ENCODE measurements at places on chromosomes 6 and 20.
A peak's percentile ranks its signal among the peaks of the same experiment; 100 is the strongest.

- no peak overlapping the region for H3K27ac ChIP-seq
- no peak overlapping the region for H3K4me3 ChIP-seq
- no peak for DNase-seq
- no peaks in the 10 kb centered on the region for H3K36me3 ChIP-seq
- H3K4me1 ChIP-seq: peaks cover 17% of the 10 kb centered on the region
Measured at GRCh38 chr6:169527306-169527705, 174.5 kb downstream of the WDR27 start.

- no peaks in the 10 kb centered on the region for H3K27me3 ChIP-seq
- H3K27ac ChIP-seq: peak overlapping the region; percentile 100
- peak; percentile 38 for DNase-seq
- H3K4me3 ChIP-seq: peak overlapping the region; percentile 94
- H3K4me1 ChIP-seq: peaks cover 63% of the 10 kb centered on the region
Measured at GRCh38 chr6:142943711-142944123, 1.3 kb downstream of the HIVEP2 start.

GRCh38 chr6:134175532-134176263 lies 123.3 kb upstream of the SLC2A12 start:
- H3K27ac ChIP-seq: peak overlapping the region; percentile 73
- peak overlapping the region; percentile 99 for H3K4me3 ChIP-seq
- H3K27me3 ChIP-seq: peaks cover 6% of the 10 kb centered on the region
- DNase-seq: peak; percentile 51
- H3K4me1 ChIP-seq: peaks cover 52% of the 10 kb centered on the region
- peaks cover 23% of the 10 kb centered on the region for H3K36me3 ChIP-seq

- no peaks in the 10 kb centered on the region for H3K4me1 ChIP-seq
- H3K4me3 ChIP-seq: no peak overlapping the region
- H3K27ac ChIP-seq: no peak overlapping the region
Measured at GRCh38 chr6:56019973-56020372, 144.6 kb upstream of the BMP5 start.

DNA sequence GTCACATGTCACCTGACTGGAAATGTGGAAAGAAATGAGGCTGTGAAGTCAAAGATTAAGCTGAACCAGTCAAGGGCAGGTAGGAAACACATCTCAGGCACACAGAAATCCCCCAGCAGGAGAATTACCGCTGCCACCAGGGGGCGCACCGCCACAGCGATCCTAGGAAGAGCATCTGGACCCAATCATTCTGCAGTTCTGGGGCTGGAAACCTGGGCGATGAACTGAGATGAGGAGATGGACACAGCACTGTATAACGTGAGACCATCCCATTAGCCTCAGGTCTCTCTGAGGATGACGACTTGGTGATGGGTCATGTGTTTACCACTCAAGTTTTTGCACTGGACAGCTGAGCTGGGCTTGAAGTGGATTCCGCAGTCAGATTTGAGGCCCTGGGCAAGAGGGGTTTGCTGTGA lies 6.5 kb upstream of the SLC24A3 start:
- H3K4me1 ChIP-seq: no peaks in the 10 kb centered on the region
- H3K36me3 ChIP-seq: no peaks in the 10 kb centered on the region
- peaks cover 40% of the 10 kb centered on the region for H3K27me3 ChIP-seq
- H3K4me3 ChIP-seq: no peak overlapping the region

GRCh38 chr20:23308908-23309307 lies 41.7 kb upstream of the NXT1 start:
- no peaks in the 10 kb centered on the region for H3K36me3 ChIP-seq
- H3K4me3 ChIP-seq: no peak overlapping the region
- no peak overlapping the region for H3K27ac ChIP-seq

DNA sequence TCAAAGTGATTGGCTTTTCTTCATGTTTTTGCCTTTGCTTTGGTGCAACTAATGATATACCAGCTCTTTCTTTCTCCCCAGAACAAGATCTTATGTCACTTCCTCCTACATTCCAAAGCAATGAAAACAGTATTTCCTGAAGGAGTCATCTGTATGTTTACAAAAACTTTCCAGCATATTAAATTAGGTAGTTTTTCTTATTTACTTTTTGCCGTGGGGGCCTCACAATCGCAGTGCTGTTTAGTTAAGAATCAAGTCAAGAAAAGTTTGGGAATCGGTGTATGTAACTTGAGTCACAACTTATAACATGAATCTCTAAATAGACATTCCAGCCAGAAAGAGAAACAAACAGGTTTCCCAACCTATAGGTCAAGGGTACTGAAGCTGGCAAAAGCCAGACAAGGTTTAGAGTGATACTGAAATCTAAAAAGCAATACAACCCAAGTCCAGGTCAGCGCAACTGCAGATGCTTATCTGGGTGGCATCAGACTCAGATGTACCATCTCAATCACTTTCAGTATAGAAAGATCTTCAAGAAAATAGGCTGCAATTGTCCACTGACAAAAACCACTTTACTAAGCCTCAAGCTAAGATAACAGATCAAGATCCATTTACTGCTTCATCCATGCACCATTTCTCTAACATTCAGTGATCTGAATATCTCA lies 63.6 kb downstream of the IPCEF1 start:
- no peak overlapping the region for H3K4me3 ChIP-seq
- no peaks in the 10 kb centered on the region for H3K36me3 ChIP-seq
- no peaks in the 10 kb centered on the region for H3K4me1 ChIP-seq
- DNase-seq: no peak
- H3K27ac ChIP-seq: no peak overlapping the region
- peaks cover 11% of the 10 kb centered on the region for H3K27me3 ChIP-seq

DNA sequence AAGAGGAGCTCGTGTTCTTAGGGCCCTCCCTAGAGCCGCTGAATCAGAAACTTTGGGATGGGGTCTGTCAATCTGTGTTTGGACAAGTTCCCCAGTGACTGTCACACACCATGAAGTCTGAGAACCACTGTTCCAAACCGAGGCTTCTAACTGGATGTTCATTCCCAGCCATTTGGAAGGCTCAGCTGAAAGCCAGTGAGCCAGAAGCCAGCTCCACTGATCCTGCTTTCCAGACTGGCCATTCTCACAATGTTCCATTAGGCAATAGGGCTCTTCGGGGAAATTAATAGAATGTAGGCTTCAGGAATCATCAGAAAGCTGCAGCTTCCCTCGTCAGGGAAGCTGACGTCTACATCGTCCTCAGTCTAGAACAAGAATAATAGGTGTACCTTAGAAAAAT lies 90.8 kb upstream of the QKI start:
- H3K4me3 ChIP-seq: no peak overlapping the region
- H3K36me3 ChIP-seq: no peaks in the 10 kb centered on the region
- DNase-seq: no peak

DNA sequence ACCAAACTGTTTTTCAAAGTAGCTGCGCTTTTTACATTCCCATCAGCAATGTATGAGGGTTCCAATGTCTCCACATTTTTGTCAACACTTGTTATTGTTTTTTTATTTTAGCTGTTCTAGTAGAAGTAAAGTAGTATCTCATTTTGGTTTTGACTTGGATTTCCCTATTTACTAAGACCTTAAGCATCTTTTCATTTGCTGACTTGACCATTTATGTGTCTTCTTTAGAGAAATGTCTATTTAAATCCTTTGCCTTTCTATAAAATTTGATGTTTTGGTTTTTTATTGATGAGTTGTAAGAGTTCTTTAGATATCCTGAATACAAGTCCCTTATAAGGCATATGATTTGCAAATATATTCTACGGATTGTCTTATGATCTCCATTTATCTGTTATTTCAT lies 110.6 kb downstream of the CD164 start:
- H3K4me1 ChIP-seq: no peaks in the 10 kb centered on the region
- no peaks in the 10 kb centered on the region for H3K27me3 ChIP-seq
- H3K27ac ChIP-seq: no peak overlapping the region

- no peak overlapping the region for H3K4me3 ChIP-seq
- no peaks in the 10 kb centered on the region for H3K27me3 ChIP-seq
- peaks cover 4% of the 10 kb centered on the region for H3K36me3 ChIP-seq
- peaks cover 15% of the 10 kb centered on the region for H3K4me1 ChIP-seq
- no peak for DNase-seq
- no peak overlapping the region for H3K27ac ChIP-seq
Measured at GRCh38 chr20:47396762-47397476, 40.4 kb upstream of the ZMYND8 start.

DNA sequence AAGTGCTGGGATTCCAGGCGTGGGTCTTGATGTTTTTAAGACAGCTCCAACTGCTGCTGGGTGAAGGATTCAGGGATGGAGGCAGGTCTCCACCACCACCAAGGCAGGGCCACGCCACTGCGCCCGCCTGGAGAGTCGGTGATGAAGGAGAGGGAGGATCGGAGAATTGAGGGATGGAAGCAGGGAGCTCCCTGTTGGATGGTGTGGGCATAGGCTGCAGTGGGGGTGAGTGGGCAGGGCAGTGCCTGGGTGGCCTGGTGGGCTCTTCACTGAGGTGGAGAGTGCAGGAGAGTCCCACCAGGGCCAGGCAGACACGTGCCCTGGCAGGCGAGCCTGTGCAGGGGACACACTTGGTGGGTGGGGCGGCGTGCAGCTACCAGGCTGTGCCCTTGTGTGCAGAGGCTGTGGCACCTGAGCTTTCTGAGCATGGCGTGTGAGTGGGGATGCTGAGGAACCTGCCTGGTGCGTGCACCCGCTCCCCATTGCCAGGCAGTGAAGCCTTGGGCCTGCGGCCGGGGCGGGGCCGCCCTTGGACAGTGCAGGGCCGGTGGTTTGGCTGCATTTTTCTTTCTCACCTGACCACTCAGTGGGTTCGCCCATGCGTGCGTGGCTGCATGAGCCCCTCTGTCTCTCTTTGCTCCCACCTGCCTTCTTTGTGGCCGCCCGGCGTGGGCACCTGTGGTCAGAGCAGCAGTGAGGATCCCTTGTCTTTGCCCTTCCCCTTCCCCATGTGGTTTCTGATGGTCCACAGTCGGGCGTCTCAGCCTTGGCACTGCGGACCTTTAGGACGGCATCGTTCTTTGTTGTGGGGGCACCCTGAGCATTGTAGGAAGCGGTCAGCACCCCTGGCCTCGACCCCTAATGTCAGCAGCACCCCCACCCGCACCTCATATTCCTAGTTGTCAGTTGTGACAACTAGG lies 11.3 kb downstream of the RBM38 start:
- no peak overlapping the region for H3K4me3 ChIP-seq
- H3K4me1 ChIP-seq: peaks cover 51% of the 10 kb centered on the region
- peak overlapping the region; percentile 33 for H3K27ac ChIP-seq
- DNase-seq: no peak
- H3K27me3 ChIP-seq: no peaks in the 10 kb centered on the region
- H3K36me3 ChIP-seq: peaks cover 6% of the 10 kb centered on the region

DNA sequence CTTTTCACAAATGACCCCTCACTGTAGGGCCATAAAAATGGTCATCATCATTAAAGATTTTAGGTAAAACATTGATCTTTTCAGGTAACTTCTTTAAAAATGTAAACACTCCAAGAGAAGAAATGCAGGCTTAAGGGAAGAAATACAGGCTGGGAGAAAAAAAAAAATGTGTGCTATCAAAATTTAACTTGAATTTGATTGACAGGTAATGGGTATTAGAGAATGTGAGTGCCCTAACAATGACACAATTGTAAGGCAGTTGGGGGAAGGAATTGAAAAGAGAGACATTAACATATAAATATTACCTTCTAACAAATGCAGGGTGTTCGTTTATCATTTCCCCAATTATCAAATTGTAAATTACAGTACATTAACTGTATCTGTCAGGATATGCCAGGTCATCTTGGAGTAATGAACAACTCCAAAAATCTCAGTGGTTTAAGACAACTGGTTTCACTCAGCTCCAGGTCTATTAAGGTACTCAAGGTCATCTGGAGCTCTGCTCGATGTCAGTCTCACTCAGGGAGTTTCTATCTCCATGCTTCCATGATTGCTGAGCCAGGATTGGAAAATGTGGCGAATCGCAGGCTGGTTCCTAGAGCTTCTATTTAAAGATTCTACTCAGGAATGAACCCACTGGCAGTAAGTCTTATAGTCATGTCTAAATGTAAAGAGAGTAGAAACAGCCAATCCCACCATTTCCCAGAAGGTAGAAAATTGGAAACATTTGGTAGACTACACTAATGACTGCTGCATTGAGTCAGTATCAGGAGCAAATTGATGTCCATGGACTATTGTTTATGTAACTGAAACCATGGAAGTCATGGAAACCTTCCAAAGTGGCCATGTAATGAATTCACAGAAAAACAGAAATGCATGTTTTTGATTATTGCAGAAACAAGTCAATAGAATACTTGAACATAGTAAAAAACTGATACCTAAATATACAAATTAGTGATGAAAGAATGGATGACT lies 55.6 kb downstream of the FRK start:
- H3K27ac ChIP-seq: no peak overlapping the region
- H3K27me3 ChIP-seq: peaks cover 9% of the 10 kb centered on the region
- DNase-seq: no peak

GRCh38 chr6:26555505-26556262 lies 17.5 kb downstream of the HMGN4 start:
- peak overlapping the region; percentile 94 for H3K27ac ChIP-seq
- DNase-seq: no peak
- peak overlapping the region; percentile 88 for H3K4me3 ChIP-seq
- H3K36me3 ChIP-seq: no peaks in the 10 kb centered on the region
- peaks cover 12% of the 10 kb centered on the region for H3K4me1 ChIP-seq

DNA sequence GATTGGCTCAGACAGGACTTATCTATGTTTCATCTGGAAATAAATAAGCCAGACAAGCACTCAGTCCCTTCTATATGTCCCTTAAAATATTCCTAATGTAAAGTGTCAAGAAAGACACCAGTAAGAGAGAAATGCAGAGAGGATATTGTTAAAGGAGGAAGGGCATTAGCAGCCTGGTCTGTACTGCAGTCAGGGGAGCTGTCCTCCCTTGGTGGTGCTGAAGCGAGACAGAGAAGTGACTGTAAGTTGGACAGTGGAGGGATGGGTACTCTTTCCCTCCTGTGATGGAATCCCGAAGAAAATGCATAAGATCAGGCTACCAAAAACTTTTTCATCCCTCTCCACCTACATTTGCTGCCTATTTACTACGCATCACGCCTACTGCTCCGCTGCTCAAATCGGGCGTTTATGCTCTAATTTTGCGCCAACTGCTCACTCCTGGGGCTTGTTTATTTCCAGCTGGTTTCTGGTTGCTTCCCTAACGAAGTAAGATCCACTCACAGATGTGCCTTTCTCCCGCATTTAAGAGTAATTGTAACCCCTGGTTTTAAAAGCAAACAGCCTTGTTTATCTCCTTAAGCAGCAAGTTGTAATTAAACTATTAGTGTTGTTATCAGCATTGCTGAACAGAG lies 35.2 kb downstream of the PHACTR1 start:
- peaks cover 1% of the 10 kb centered on the region for H3K36me3 ChIP-seq
- no peaks in the 10 kb centered on the region for H3K4me1 ChIP-seq
- DNase-seq: peak; percentile 37
- H3K27me3 ChIP-seq: peaks cover 50% of the 10 kb centered on the region
- no peak overlapping the region for H3K4me3 ChIP-seq

DNA sequence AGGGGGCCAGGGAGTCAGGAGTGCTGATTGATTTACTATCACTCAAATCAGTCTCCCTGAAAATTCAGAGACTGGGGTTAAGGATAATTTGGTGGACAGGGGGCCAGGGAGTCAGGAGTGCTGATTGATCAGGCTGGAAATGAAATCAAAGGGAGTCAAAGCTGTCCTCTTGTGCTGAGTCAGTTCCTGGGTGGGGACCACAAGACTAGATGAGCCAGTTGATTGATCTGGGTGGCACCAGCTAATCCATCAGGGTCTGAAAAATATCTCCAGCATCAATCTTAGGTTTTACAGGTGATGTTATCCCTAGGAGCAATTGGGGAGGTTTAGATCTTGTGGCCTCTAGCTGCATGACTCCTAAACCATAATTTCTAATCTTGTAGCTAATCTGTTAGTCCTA lies 6.1 kb upstream of the AFG1L start:
- H3K36me3 ChIP-seq: no peaks in the 10 kb centered on the region
- H3K27me3 ChIP-seq: no peaks in the 10 kb centered on the region
- H3K27ac ChIP-seq: no peak overlapping the region
- DNase-seq: no peak
- no peak overlapping the region for H3K4me3 ChIP-seq

- no peaks in the 10 kb centered on the region for H3K36me3 ChIP-seq
- H3K27me3 ChIP-seq: no peaks in the 10 kb centered on the region
- H3K4me3 ChIP-seq: no peak overlapping the region
- DNase-seq: no peak
Measured at GRCh38 chr6:168992446-168993144, 261.1 kb downstream of the THBS2 start.
